ENCODE measurements at places on chromosomes 7 and 10.

DNA sequence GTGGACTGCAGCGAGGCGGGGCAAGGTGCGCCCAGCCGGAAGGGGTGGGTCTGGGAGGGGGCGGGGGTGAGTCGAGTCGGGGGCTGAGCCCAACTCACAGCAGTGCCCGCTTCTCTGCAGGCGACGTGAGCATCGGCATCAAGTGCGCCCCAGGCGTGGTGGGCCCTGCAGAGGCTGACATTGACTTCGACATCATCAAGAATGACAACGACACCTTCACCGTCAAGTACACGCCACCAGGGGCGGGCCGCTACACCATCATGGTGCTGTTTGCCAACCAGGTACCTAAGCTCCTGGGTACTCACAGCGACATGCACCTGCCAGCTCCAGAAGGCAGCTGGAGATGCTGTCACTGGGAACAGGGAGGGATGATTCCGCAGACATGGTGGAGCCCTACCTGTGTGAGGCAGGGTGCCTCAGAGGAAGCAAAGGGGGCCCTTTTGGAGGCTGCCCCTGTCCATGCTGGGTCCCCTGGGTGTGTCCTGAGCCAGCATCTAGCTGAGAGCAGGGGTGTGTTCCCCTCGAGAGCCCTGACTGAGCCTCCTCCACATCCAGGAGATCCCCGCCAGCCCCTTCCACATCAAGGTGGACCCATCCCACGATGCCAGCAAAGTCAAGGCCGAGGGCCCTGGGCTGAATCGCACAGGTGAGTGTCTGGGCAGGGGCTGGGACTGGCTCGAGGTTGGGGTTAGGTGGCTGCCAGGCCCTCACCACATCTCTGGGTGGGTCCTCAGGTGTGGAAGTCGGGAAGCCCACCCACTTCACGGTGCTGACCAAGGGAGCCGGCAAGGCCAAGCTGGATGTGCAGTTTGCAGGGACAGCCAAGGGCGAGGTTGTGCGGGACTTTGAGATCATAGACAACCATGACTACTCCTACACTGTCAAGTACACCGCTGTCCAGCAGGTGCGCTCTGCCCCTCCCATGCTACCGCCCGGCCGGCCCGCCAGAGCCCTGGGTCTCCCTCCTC, 12.8 kb downstream of the FLNC start:
- no peak for DNase-seq

GRCh38 chr7:51307651-51308210, 8.9 kb downstream of the COBL start:
- DNase-seq, result no peak

GRCh38 chr10:113415246-113415645, 137.6 kb upstream of the HABP2 start:
- peak; percentile 12 for DNase-seq

- DNase-seq, result peak; percentile 51
These were observed 219.3 kb downstream of the GATA3 start for GRCh38 chr10:8273749-8274148.

- peak; percentile 26 for DNase-seq
These were observed 30.5 kb upstream of the YAE1 start for GRCh38 chr7:39535720-39536119.

- no peak for DNase-seq
These were observed 78.3 kb upstream of the SLC26A5 start for GRCh38 chr7:103524042-103524907.

DNA sequence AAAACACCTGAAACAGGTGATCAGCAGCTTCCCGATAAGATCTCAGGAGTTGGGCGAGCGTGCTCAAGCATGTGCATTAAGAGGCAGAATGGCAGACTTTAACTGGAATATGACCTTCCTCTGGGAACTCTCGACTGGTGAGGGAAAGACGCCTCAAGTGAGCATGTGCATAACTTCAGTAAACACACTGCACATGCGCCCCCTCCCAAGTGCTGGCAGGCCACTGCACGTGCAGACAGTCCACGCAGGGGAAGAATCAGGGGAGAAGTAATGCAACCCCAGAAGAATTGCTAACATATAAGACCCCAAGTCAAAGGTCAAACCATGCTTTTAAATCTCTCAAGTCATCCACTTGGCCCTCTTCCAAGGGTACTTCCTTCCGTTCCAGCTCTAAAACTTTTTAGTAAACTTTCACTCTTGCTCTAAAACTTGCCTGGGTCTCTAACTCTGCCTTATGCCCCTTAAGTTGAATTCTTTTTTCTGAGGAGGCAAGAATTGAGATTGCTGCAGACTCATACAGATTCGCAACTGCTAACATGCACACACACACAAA, 541.0 kb downstream of the TNS3 start:
- no peak for DNase-seq

GRCh38 chr7:116679500-116679899, 7.5 kb downstream of the MET start:
- peak; percentile 96 for DNase-seq

DNA sequence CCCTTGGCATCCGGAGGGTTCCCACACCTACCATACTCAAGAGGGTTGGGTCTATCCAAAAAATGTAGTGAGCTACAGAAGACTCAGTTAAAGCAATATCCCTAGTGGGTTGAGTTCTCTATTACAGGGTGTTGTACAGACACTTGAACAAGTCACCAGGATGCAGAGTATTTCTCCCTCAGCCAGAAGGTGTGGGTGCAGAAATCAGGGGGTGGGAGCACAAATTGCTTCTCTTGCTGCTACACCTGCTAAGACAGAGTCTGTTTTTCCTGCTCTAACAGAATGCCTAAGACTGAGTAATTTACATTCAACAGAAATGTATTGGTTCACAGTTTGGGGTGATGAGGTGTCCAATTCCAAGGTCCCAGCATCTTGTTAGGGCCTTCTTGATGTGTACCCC, 433.4 kb downstream of the TCERG1L start:
- DNase-seq, result no peak

GRCh38 chr10:132977076-132977475, 34.7 kb upstream of the CFAP46 start:
- DNase-seq, result no peak

DNA sequence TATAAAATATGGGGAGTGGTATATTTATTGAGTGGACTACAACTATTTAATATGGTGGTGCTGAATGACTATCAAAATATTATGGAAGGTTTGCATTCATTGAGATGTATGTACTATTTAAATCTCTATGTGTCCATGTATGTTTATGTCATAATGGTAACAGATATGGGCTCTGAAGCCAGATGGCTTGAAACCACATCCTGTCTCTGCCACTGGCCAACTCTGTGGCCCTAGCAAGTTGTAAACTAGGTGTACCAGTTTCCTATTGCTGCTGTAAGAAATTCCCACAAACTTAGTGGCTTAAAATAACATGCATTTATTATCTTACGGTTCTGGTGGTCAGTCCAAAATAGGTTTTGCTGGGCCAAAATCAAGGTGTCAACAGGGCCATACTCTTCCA, 198.1 kb upstream of the NFE2L3 start:
- no peak for DNase-seq

DNA sequence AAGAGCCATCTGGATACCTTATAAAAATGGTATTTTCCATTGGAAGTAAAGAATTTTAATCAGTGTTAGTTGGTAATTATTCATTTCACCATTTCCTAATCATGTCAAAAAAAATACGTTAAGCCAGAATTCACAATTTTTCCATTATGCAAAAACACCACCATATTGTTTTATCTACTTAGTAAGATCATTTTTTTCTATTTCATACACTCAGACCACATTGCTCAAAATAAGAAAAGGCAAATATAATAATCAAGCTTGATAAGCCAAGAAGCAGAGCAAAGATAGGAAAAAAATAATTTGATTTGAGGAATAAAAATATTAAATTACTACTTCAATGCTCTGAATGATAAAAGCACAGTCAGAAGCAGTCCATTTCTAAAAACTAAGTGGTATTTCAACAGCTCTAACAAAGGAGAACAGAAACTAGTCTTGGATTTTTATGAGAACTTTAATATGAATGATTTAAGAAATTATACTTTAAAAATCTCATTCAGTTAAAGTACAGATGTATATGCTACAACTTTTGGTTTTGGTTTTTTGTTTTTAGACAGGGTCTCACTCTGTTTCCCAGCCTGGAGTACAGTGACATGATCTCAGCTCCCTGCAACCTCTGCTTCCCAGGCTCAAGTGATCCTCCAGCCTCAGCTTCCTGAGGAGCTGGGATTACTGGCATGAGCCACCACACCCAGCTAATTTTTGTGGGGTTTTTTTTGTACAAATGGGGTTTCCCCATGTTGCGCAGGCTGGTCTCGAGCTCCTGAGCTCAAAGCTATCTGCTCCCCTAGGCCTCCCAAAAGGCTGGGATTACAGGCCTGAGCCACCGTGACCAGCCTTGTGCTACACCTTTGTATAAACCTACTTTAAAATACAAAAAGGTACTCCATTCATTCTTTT, 46.6 kb downstream of the LRRN3 start:
- no peak for DNase-seq

- DNase-seq, result no peak
These were observed 92.5 kb downstream of the NT5C2 start for GRCh38 chr10:103100620-103101019.

DNA sequence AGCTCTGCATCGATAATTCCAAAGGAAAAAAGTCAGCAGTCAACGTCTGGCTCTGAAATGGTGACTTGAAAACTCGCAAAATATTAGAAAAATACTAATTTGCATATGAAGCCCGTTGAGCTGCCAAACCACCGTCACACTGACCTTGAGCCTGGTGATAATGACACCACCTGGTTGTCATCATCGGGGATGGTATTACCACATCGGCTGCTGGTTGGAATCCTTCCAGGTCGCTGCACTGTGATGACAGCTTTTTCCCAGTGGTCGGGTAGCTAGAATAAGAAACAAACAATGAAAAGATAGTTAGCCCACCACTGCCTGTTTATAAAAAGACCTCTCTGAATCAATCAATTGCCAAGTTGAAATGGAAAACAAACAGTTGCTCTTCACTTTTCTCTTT, 41.6 kb downstream of the LAMB1 start:
- DNase-seq, result no peak

DNA sequence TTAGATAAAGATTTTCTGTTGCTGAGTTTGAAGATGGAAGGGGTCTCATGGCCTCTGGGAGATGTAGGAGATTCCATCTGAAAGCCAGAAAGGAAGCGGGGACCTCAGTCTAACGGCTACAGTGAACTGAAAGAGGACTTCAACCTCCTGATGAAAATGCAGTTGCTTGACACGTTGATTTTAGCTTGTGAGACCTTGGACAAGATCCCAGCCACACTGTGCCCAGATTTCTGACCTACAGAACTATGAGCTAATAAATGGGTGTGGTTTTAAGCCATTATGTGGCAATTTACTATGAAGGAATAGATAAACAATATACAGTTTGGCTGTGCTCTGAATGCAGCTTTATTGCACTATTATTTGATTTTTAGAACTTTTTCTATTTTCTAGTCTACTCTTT, 342.3 kb upstream of the SEMA3D start:
- no peak for DNase-seq

Data from epithelial cell of prostate (primary cell).